ENCODE measurements at places on chromosomes 4 and X. TPM values are rescaled to one million over a fixed set of nuclear protein-coding genes. Genes with fewer than 3 reads are reported as not detected.

MAPK10 gene
- not detected for polyA plus RNA-seq

ZBTB33 gene
- 14.3 TPM for polyA plus RNA-seq

TENM3 gene
- polyA plus RNA-seq = not detected

SPATA4 gene
- not detected for polyA plus RNA-seq

MAGEA11 gene
- not detected for polyA plus RNA-seq

METAP1 gene
- 23.8 TPM for polyA plus RNA-seq

UBA1 gene
- polyA plus RNA-seq = 176 TPM

GPR143 gene
- not detected for polyA plus RNA-seq

PRRG3 gene
- polyA plus RNA-seq = not detected

NOX1 gene
- polyA plus RNA-seq = not detected

ZFP92 gene
- 0.06 TPM for polyA plus RNA-seq

EVC2 gene
- polyA plus RNA-seq = not detected

DCAF4L1 gene
- polyA plus RNA-seq = 0.06 TPM

RADX gene
- 2.1 TPM for polyA plus RNA-seq

DMP1 gene
- polyA plus RNA-seq = not detected

CLIC2 gene
- not detected for polyA plus RNA-seq

MAGEA2B gene
- polyA plus RNA-seq = not detected

SH2D1A gene
- 44.1 TPM for polyA plus RNA-seq

CASP3 gene
- polyA plus RNA-seq = 1.9 TPM

NSDHL gene
- polyA plus RNA-seq = 10.5 TPM

SMIM10L2A gene
- polyA plus RNA-seq = 0.36 TPM

ARHGEF38 gene
- not detected for polyA plus RNA-seq

BST1 gene
- polyA plus RNA-seq = 0.35 TPM

WDR17 gene
- polyA plus RNA-seq = 0.53 TPM

CLNK gene
- polyA plus RNA-seq = not detected

LRP2BP gene
- 0.18 TPM for polyA plus RNA-seq

CA5B gene
- polyA plus RNA-seq = 44.2 TPM

PCDH19 gene
- polyA plus RNA-seq = not detected

SLC34A2 gene
- not detected for polyA plus RNA-seq

LRCH2 gene
- polyA plus RNA-seq = not detected

BEX1 gene
- 0.73 TPM for polyA plus RNA-seq

VCX2 gene
- polyA plus RNA-seq = not detected

CT45A6 gene
- not detected for polyA plus RNA-seq

SYTL4 gene
- not detected for polyA plus RNA-seq

MYOZ2 gene
- polyA plus RNA-seq = not detected

Data from naive thymus-derived CD8-positive, alpha-beta T cell (primary cell).